AG04449 (cell line): ENCODE measurements at places on chromosomes 7 and 10.

DNA sequence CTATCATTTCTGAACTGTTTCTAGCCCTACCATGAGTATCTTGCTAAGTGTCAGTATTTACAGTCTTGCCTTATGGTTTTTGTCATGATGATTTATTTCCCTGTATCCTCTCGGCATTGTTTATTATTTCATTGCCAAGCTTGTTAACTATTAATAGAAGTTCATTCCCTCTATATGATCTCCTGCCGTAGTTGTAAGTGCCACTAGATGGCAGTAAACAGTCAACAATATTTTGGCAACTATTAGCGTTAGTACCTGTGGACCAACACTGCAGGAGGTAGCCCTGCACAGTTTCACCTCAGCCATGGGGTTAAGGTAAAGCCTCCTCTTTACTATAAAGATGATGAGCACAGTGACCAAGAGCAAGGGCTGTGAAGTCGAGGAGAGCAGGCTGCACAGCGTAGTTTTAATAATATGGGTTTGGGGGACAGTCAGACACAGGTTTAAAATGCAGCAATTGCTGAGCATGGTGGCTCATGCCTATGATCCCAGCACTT lies 26.1 kb upstream of the CCNJ start:
- DNase-seq, result no peak

- DNase-seq, result no peak
Observed at GRCh38 chr10:7892146-7892545, 73.8 kb downstream of the TAF3 start.

DNA sequence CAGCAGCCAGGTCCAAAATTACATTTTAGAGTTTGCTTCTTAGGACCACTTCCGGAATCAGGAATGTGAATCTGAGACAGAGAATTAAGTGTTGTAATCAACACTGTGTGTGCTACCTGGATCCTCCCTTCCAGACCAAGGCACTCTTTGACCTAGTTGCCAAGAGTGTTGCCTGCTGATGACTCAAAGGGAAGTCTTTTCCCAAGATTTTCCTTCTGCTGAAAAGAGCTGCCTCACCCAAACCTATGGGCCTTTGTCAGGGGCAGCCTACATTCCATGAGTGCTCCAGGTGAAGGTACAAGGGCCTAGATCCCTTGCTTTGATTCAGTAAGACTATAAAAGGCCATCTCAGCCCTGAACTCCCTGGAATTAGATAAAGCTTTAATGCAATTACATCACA lies 712.5 kb upstream of the ANKRD30A start:
- DNase-seq, result no peak

GRCh38 chr7:156611014-156612010 lies 29.3 kb upstream of the RNF32 start:
- no peak for DNase-seq

- no peak for DNase-seq
Observed at GRCh38 chr7:128036226-128036940, 5.1 kb upstream of the LRRC4 start.

DNA sequence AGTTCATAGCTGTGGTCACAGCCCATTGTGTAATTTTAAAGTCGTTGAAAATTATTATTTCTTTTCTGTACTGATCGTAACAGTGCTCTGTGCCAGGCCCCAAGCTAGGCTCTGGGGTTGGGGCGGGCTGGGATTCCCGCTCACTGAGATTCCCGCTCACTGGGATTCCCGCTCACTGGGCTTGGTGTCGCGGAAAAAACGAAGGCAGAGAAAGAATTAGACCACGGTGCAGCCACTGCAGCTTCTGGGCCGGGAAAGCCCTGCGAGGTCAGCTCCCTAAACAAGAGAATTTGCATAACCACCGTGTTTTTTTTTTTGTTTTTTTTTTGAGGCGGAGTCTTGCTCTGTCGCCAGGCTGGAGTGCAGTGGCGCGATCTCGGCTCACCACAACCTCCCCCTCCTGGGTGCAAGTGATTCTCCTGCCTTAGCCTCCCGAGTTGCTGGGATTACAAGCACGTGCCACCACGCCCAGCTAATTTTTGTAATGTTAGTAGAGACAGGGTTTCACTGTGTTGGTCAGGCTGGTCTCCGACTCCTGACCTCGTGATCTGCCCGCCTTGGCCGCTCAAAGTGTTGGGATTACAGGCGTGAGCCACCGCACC lies 31.2 kb downstream of the FOXK1 start:
- DNase-seq, result no peak

DNA sequence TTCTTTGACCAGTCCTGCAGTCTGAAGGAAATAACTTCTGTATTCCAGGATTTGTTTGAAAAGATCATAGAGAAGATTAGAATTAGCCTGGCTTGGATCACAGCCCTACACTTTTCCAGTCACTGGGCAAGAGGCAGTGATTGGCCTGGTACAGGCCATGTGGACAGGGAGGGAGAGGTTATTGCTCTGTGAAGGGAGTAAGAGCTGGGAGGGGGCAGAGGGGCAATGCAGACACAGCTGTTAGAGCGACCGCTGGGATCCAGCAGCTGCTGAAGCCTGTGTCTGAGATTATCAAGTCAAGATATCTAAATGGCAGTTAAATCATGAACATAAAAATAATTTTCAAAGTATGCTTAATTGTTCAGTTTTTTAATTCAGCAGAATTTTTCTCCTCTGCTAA lies 257.3 kb downstream of the SDK1 start:
- no peak for DNase-seq

DNA sequence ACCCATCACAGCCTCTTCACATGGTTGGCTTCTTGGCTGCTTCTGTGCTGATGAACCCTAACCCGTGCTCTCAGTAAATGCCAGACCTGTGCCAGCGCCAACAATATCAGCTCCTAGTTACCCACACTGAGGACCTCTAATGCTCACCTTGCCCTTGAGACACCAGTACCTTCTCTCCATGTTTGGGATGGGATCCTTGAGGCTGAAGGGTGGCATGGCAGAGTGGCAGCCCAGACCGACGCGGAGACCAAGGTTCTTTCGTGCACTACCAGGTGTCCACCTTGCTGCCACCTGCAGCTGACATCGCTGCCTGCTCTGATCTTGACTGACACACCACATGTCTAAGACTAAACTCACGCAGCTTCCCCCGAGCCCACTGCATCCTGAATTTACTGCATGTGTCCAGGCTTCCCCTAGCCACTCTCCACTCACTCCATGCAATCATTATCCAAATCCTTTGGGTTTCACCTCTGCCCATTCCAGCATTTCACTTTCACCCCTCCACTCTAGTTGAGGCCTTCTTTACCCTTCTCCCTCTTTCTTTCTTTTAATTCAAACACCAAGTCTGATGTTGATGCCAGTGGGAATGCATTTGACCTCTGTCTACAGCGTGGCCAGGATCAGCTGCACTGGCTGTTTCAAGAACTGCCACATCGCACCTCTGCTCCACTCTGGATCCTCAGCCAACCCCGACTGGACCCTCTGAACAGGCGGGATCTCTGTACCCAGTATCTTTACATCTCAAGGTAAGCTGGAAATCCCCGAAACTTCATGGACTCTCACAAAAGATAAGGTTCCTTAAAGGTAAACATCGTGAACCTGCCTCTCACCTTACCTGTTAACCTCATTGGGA lies 294.9 kb downstream of the GLRX3 start:
- no peak for DNase-seq

DNA sequence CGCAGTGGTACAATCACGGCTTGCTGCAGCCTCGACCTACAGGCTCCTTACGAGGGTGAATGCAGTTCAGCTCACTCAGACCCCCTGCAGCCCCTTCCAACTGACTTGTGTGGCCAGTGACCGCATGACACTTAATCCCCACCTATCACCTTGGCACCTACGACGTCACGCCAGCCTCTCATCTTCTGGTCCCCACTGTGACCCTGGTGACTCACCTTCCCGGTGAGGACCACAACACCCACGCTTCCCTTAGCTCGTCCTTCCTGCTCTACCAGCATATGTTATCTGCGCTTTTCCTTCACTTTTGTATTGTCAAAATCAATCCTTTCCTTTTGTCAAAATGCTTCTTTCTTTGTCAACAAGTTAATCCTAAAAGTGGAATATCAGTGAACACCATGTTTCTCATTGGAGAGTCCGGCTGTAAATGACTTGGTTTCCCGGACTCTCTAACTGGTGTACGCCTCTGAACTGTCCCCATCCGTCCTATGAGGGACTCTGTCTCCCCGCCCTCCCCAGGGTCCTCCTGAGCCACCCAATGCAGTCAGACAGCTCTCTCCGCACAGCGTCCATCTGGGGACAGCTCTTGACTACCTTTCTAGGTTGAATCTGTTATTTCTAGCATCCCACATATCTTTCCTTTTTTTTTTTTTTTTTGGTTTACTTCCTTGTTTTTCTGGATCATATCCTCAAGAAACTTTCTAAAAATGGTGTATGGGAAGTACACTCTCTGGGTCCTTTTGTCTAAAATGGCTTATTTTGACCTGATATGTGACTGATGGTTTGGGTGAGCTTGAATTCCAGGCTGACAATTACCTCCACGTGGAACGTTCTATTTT lies 37.3 kb downstream of the CFAP46 start:
- DNase-seq, result no peak

DNA sequence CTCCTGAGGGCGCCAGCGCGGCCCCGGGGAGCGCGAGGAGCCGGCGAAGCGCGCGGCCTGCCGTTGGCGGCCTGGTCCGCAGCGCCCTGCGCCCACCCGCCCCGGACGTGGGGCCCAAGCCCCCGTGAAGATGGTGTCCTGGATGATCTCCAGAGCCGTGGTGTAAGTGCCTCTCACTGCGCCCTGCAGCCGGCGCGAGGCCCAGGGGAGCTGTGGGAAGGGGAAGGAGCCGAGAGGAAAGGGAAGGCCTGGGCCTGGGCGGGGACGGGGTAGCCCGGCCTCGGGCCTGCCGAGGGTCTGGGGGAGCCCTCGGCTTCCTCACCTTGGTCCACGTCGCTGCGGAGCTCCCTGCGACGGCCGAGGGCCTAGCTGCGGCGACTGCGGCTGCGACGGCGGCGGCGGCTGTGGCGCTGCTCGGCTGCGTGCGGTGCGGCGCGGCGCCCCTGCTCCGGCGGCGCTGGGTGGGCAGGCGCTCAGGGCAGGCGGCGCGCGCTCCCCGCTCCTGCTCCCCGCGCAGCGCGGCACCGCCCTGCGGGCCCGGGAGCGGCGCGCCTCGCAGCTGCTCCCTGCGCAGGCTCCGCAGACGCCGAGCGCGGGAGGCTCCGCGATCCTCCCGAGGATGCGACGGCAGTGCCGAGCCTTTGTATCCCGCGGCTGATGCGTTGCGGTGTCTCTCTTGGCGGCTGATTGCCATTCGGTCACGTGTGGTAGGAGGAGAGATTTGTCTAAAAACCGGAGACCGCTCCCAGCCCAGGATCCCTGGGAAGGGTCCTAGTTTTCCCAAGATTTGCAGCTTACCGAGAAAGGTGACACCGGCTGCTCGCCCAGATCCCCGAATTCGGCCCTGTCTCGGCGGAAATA lies 445 bp downstream of the REEP3 start:
- no peak for DNase-seq

DNA sequence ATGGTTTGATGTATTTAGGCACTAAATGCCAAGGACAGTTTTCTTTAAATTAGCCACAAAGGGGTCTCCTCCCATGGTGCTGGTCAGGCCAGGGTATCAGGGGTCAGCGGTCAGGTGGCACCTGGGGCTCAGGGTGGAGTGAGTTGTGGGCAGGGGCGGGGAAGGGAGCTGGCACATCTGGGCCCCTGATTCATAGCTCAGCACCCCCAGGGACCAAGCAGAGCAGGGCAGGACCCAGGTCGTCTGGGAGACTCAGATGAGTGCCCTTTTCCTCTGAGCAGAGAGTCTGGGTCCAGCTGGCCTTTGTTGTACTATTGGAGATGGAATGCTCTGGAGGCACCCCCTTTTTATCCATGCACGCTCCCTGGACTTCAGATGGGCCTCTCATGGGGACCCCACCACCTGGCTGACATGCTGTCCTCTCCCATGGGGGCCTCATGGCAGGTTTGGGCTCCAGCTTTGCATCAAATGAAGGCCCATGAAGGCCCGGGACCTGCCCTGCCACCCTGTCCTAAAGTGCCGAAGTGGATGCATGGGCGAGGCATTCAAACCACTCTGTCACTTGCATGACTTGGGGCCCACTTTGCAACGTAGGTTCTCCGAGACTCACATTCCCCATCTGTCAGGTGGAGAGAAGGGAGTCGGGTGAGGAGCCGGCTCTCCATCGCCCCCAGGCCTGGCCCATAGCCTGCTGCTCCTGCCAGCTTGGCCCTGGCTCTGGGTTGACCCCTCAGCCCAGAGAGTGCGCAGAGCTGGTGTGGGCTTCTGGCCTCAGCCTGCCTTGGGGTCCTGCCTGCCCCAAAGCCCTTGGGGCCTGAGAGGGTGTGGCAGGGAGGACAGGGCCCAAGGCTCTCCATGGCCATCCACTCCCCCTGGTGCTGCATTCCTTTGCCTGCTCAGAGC lies 66.4 kb downstream of the RAMP3 start:
- DNase-seq, result no peak

- DNase-seq, result no peak
Observed at GRCh38 chr7:91263384-91264045, 718 bp upstream of the FZD1 start.
